ENCODE measurements at places on chromosomes 12 and 14.

- DNase-seq: no peak
Observed at GRCh38 chr14:25090716-25091454, 40.9 kb upstream of the STXBP6 start.

DNA sequence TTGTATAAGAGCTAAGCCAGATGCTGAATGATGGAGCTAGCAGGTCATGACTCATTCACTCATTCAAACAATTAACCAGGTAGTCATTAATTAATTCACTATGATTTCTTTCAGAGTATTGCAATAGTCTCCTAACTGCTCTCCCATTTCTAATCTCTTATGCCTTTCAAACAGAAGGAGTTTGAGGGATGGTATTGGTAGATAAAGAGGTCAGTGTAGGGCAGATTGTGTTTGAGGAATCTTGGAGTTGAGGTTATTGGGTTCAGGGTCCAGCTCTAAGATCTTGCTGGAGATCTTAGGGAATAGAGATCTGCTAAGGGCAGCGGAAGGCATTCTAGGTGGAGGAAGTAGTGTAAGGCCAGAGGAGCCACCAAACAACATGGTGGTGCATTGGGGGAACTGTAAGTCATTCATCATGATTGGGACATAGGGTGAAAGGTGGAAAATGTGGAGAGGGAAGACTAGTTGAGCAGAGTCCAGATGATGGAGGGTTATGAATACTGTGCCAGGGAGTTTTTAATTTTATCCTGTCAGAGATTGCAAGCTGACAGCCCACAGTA is 11.7 kb downstream of the DGKA start:
- DNase-seq: no peak

DNA sequence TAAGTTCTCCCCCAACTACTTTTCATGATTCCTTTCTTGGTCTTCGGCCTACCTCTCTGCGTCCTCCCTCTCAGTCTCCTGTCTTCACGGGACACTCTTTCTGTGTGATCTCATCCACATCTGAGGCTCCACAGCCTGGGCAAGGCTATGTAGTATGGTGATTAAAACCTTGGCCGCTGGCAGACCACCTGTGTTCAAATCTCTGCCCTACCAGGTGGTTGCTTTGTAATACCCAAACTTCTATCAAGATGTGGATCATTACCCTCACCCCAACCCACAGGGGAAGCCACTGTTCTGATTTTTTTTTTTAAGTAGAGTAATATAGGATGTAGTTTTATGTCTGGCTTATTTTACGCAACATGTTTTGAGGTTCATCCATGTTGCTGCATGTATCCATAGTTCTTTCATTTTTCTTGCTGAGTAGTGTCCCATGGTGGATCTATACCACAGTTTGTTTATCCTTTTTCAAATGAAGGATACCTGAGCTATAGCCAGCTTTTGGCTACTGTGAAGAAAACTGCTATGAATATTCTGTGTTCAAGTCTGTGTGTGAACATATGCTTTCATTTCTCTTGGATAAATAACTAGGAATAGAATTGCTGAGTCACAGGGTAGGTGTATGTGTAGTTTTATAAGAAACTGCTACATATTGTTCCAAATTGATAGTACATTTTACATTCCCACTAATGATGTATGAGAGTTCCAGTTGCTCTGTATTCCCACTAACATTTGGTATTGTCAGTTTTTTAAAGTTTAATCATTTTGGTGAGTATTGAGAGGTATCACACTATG is 8.3 kb upstream of the STAT6 start:
- no peak for DNase-seq

GRCh38 chr14:103770902-103771301 is 55.3 kb downstream of the ZFYVE21 start:
- no peak for DNase-seq

DNA sequence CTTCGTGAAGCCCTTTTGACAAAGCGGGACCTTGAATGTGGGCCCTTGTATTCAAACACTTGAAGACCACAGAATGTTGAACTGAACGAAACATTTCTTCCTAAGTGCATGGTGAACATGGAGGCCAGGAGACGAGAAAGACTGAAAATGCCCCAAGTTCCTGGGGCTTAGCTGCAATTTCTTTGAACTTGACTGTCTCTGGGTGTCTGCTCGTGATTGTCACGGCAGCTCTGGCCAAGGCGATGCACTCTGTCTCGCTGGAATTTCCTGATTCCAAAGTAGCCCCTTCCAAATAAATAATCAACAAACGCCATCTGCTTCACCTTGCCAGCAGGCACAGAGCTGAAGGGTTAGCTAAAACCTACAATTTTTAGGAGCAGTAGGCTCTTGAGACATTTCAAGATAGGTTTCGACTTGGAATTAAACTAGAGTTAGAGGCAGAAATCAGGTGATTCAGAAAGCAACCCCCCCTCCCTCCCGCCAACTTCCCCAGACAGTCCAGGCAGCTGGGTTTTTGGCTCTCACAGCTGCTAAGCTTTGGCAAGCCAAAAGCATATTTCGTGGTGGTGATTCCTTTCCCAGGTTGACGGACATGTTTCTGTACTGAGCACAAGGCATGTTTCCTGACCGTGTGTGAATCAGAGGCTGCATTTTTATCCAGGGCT is 13.5 kb upstream of the IRF2BPL start:
- DNase-seq: peak; percentile 34

DNA sequence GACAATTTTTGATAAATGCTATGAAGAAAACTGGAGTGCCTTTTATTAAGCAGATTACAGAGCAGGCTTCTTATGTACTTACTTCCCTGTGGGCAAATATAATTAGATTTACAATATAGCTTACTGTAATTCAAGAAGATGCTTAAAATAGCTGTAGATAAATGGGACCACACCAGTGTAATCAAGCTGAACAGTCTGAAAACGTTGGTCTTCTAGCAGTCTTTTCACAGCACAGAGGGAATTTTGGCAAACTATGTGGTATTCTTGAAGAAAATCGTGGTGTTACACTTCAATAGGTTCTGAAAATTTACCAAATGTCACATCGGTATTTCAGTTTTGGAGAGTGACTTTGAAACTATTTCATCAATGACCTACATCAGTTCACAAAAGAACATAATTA is 47.7 kb downstream of the SLC16A7 start:
- no peak for DNase-seq

GRCh38 chr12:80679346-80680131 is 27.9 kb upstream of the MYF6 start:
- no peak for DNase-seq

GRCh38 chr14:94152676-94153075 is 21.4 kb upstream of the PPP4R4 start:
- no peak for DNase-seq
